GM13977 (cell line): ENCODE measurements at places on chromosomes 7 and 10.

DNA sequence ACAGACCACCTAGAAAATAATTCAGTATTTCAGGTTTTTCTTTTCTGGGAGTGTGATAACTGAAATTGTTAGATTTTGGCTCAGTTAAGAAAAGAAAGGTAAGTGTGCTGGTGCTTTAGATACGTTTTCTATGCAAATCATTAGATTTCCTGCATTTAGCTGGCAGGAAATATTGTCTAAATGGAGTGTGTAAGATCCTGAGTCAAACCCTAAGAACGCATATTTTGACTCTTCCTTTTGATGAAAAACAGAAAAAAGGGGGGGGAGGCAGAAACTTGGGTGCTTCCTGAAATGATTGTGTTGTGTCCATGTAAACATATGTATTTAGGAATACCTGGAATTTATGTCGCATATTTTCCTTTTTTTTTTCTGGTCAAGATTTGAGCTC lies 1.2 kb downstream of the GRK5 start:
- no peak for DNase-seq

- peak; percentile 5 for DNase-seq
Measured at GRCh38 chr10:122878799-122879338, 512 bp downstream of the FAM24B start.

- DNase-seq, result peak; percentile 22
Measured at GRCh38 chr10:101139421-101139911, 8.4 kb downstream of the TLX1 start.

- DNase-seq, result no peak
Measured at GRCh38 chr10:130430852-130431704, 294.9 kb downstream of the GLRX3 start.

- no peak for DNase-seq
Measured at GRCh38 chr10:17143055-17143690, 13.6 kb upstream of the CUBN start.

DNA sequence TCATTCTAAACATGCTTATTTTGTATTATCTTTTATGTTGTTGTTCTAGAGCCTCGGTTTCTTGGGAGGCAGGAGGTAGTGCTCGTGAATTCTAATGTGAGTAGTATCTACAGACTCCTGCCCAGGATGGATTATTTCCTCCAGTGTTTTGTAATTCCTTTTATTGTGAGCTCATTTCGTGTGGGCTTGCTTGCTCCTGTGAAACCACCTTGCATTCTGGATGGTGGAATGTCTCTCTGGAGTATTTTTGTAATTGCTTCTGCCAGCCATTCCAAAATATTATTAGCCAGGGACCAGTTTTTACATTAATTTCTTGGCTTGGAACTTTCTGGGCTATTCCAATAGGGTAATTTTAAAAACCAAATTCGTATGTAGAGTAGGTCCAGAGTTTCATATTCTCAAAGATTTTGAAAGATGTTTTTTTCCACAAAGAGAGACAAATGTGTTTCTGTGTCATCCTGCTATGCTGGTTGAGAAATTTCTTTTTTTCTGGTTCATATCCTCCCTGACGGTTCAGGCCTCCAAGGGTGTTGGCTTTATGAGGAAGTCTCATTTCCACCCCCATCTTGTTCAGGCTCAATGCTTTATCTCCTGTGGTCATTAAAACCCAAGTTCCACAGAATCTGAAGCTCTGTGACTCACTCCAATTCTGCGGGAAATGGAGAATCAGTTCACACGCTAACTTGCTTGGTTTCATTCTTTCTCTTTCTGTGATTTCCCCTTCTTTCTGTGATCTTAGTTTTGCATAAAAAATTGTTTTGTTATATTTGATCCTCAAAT lies 41.7 kb upstream of the CALD1 start:
- DNase-seq, result peak; percentile 10

GRCh38 chr7:74175340-74175739 lies 1.2 kb downstream of the EIF4H start:
- DNase-seq, result no peak

- no peak for DNase-seq
Measured at GRCh38 chr7:38052786-38053185, 125.3 kb upstream of the STARD3NL start.

- peak; percentile 80 for DNase-seq
Measured at GRCh38 chr10:43255634-43256431, 11.0 kb downstream of the RASGEF1A start.

DNA sequence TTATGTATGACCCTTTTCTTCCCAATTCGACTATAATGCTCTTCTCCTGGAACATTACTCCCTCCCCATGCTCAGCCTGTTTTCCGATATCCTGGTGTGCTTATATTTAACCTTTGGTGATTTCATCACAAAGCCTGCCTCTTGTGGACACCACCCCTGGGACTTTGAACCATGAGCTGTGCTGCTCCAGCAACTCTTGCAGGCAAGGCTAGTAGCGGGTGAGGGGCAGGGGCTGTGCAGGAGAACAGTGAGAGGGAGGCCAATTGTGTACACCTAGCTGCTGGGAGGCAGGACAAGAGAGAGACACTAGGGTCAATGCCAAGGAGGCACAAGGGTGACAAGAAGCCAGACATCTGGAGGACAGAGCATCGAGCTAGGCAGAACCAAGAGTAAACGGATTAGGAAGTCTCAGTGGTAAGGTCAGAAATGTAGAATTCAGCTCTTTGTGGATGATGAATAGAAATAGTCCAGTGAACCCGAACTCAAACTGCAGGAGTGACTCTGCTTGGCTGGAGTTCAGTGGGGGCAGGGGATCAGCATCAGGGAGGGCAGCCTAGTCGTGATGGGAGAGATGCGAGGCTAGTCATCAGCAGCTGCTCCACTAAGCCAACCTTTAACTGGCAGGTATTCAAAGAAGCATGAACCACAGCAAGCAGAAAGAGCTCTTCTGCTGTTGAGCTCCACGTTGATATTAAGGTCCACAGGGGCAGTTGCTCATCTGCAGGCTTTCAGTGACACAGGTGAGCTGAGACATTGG lies 31.0 kb upstream of the MKI67 start:
- no peak for DNase-seq

DNA sequence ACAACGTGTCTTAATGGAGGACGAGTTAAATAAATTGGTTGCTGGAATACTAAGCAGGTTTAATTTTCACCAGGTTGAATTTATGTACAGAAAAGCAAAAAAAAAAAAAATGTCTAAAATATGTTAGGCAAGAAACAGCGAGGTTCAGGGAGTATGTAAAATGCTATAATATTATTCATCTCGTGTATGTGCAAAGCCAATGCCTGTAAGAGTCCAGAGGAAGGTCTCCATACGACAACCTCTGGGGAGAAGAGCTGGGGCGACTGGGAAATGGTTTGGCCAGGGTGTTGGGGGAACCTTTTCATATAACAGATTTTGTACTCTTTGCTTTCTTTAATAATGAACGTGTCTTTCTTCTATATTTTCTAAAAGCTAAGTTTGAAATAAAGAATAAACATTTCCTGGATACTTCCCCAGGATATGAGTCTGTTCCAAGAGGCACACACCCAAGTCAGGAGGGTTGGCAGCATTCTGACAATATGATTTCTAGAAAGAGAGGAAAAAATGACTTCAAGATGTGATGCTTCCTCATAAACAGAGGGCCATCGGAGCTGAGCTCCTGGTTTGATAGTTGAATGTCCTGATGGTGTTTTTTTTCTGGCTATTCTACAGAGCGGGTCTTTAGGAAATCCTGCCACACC lies 208.6 kb upstream of the MGMT start:
- DNase-seq, result no peak

DNA sequence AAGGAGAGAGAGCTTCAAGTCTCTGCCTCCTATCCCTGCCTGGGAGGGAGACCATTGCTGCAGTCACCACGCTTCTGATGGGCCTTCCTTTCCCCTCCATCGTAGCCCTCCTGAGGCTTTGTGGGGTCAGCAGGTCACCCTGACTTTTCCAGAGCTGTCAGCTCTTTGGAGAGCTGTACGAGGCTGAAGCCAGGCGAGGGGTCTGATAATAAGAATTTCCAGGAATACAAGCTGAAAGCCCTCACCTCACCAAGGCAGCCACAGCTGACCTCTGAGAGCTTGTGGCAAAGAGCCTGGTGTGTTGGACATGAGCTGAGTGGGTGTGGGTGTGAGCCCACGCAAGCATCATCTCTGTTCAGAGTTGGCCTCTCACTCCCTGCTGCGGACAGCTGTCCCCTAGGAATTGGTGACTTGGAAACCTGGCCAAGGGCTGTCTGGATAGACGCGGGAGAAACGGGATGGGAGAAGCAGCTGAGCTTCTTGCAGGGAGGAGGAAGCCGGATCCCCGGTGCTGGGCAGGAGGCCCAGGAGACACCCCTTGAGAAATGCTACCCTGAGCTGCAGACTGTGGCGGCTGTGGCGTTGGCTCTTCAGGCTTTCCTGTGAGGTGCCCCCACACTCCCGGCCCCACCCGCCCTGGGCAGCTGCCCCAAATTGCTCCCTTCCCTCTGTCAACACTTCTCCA lies 122.1 kb upstream of the BTBD16 start:
- DNase-seq, result no peak
